Activated CD4-positive, alpha-beta T cell treated with anti-CD3 and anti-CD28 coated beads, Interleukin-2, amount 10 ng/mL, durations not matched to agents 24 days and 14 days (primary cell): ENCODE measurements at places on chromosomes 4 and X. TPM values are rescaled to one million over a fixed set of nuclear protein-coding genes. Genes with fewer than 3 reads are reported as not detected.
A peak's percentile ranks its signal among the peaks of the same experiment; 100 is the strongest.

Gene COX7B2
- total RNA-seq = not detected in 2 replicates

Gene PPP2R2C
- not detected in 2 replicates for total RNA-seq

Gene SPATA18
- total RNA-seq = 0.07 TPM in 1 of 2 replicates, not detected in the other

Gene KCNIP4
- not detected in 2 replicates for total RNA-seq

Gene SPARCL1
- not detected in 2 replicates for total RNA-seq

Gene HS6ST2
- 0.78 and 1.2 TPM in 2 replicates for total RNA-seq

Gene IL2
- total RNA-seq = 965 and 976 TPM in 2 replicates

Gene SPACA5
- total RNA-seq = not detected in 2 replicates

Gene HPGD
- total RNA-seq = 1.1 and 1.4 TPM in 2 replicates

Gene TCEAL6
- not detected in 2 replicates for total RNA-seq

Gene C1GALT1C1
- total RNA-seq = 21.1 and 21.7 TPM in 2 replicates

- DNase-seq = peak; percentile 83
- peaks cover 16% of the 10 kb centered on the region for H3K36me3 ChIP-seq
- H3K4me1 ChIP-seq = peaks cover 25% of the 10 kb centered on the region
- peak overlapping the region; percentile 99 for H3K27ac ChIP-seq
Measured at GRCh38 chrX:56812515-56813105, 83.6 kb downstream of the NBDY start.

DNA sequence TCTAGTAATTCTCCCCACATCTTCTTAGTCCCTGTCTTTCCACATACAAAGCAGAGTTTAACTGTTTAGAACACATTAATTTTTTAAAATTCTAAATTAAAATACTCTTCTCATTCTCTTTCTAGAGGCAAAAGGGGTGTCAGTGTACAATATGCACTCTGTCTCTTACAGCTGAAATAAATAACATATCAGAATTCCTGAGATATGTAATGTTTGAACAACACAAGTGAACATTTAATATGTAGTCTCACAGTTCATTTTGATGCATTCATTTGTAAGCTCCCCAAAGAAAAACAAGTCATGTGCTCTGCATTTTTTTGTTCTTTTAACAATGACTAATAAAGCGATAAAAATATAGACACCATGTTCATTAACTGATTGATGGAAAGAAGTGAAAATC, 19.7 kb upstream of the SULT1B1 start:
- H3K4me1 ChIP-seq = no peaks in the 10 kb centered on the region
- DNase-seq = no peak
- no peak overlapping the region for H3K4me3 ChIP-seq

DNA sequence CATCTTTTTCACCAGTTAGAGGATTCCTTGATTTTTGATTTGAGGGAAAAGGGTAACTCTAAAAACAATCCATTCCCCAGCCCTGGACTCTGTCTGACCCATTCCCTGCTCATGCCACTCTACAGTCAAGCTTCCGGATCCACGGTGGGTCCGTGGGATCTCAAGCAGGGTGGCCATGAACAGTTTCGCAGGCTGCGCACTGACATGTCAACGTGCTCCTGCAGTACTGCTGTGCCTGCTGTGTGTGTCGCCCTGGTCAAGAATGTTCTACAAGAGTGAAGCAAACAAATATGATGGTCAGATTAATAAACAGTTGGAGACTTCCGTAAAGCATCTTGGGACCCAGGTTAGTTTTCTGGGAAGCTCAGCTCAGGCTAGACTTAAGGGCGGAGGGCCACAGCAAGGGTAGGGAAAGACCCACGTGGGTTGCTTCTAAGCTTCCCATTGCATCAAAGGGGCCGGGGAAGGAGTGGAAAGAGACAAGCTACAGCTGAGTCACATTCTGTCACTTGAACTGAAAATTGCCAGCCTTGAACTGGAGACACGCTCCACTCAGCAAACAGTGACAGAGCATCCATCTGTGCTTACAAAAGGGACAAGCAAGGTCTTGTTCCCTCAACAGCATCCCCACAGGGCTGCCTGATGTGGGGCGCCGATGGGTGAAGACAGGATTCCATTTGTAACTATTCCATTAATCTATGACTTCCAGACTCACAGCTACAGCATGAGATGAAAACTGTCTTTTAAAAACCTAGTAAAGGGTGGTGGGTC, 81.8 kb downstream of the MTMR1 start:
- H3K27ac ChIP-seq = no peak overlapping the region
- H3K27me3 ChIP-seq = no peaks in the 10 kb centered on the region
- H3K4me1 ChIP-seq = no peaks in the 10 kb centered on the region

DNA sequence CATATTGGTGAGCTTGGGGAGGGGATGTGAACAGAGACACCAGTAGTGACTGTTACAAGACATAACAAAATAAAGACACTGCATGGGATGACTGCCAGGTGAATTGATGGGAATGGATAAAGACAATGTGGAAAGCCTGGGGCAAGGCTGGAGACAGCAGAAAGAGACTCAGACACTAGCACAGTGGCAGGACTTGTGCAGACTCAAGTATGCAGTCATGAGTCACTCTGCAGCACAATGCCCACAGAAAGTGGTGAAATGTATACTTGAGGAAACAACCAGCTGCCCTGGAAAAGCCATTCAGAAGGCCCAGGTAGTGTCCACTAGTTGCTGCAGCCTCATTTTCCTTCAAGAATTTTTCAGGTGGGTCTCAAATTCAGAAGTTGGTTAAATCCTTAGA, 452.3 kb downstream of the MID1IP1 start:
- peaks cover 31% of the 10 kb centered on the region for H3K4me1 ChIP-seq
- no peaks in the 10 kb centered on the region for H3K27me3 ChIP-seq
- peaks cover 13% of the 10 kb centered on the region for H3K36me3 ChIP-seq
- peak overlapping the region; percentile 56 for H3K27ac ChIP-seq

DNA sequence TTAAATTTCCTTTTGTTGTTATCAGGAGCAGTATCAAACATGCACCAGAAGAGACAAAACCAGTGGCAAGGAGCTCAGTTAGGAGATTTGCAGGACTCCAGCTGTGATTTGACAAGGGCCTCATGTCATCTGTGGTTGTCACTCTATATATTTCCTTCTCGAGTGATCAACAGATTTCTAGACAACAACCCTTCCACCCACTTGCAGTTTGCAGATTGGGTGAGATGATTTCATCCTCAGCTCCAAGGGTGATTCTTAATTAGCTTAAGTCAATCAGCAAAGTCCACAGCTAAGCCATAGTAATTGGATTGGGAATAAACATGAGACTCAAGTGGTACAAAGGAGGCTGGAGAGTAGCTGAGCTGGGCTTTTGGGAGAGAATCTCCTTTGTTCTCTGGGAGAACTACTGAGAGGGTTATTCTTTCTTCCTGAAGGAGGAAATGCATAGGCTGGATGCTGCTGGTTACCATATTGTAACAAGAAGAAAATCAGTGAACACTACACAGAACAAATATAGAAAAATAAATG, 192.8 kb downstream of the PPARGC1A start:
- H3K4me1 ChIP-seq = no peaks in the 10 kb centered on the region
- H3K36me3 ChIP-seq = no peaks in the 10 kb centered on the region
- no peak overlapping the region for H3K4me3 ChIP-seq
- no peak for DNase-seq

DNA sequence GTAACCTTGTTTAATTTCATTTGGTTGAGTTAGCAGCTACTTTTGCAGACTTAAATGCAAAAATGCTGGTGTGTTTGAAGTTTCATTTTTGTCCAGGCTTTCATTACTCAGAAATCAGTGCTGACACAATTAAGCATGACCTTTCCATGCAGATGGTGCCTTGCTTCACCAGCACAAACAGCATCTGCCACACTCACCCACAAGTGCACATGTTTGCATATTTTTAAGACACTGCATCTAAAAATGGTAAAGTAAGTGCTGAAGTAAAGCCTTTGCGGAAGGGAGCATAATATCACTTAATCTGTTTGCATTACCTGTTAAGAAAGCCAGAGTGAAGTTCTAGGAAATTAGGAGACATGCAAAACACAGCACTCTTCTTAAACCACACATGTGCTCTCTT, 7.3 kb upstream of the DAPP1 start:
- no peaks in the 10 kb centered on the region for H3K36me3 ChIP-seq
- H3K4me3 ChIP-seq = no peak overlapping the region
- DNase-seq = no peak
- H3K4me1 ChIP-seq = peaks cover 20% of the 10 kb centered on the region

DNA sequence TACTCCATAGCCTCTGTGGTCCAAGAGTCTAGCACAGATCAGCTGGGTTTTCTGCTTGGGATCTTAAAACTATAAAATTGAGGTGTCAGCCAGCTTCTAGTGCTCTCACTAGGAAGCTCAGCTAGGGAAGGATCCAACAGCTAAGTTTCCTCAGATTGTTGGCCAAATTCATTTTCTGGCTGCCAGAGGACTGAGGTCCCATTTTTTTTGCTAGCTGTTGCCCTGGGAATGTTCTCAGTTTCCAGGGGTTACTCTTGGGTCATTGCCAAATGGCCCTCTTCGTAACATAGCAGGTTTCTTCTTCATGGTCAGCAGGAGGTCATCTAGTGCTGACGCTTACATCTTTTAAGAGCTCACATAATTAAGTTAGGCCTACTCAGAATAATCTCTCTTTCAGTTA, 2178.2 kb downstream of the ARAP2 start:
- no peak overlapping the region for H3K27ac ChIP-seq
- H3K4me1 ChIP-seq = no peaks in the 10 kb centered on the region
- no peaks in the 10 kb centered on the region for H3K27me3 ChIP-seq
- no peaks in the 10 kb centered on the region for H3K36me3 ChIP-seq
- DNase-seq = no peak

- H3K27ac ChIP-seq = no peak overlapping the region
- no peaks in the 10 kb centered on the region for H3K36me3 ChIP-seq
- no peak overlapping the region for H3K4me3 ChIP-seq
- no peak for DNase-seq
- no peaks in the 10 kb centered on the region for H3K27me3 ChIP-seq
Measured at GRCh38 chr4:141524116-141524515, 112.3 kb upstream of the IL15 start.

- no peaks in the 10 kb centered on the region for H3K4me1 ChIP-seq
- H3K4me3 ChIP-seq = no peak overlapping the region
- H3K27me3 ChIP-seq = no peaks in the 10 kb centered on the region
- no peak overlapping the region for H3K27ac ChIP-seq
- H3K36me3 ChIP-seq = no peaks in the 10 kb centered on the region
Measured at GRCh38 chr4:84317513-84317912, 181.6 kb downstream of the NKX6-1 start.

- peak overlapping the region; percentile 70 for H3K27ac ChIP-seq
- peaks cover 12% of the 10 kb centered on the region for H3K4me1 ChIP-seq
- H3K36me3 ChIP-seq = no peaks in the 10 kb centered on the region
- H3K27me3 ChIP-seq = no peaks in the 10 kb centered on the region
Measured at GRCh38 chrX:9440116-9440844, 24.6 kb upstream of the TBL1X start.

GRCh38 chr4:138562544-138562991, 320.4 kb upstream of the SLC7A11 start:
- H3K36me3 ChIP-seq = no peaks in the 10 kb centered on the region
- H3K4me3 ChIP-seq = no peak overlapping the region
- DNase-seq = no peak
- no peaks in the 10 kb centered on the region for H3K4me1 ChIP-seq
- no peaks in the 10 kb centered on the region for H3K27me3 ChIP-seq

DNA sequence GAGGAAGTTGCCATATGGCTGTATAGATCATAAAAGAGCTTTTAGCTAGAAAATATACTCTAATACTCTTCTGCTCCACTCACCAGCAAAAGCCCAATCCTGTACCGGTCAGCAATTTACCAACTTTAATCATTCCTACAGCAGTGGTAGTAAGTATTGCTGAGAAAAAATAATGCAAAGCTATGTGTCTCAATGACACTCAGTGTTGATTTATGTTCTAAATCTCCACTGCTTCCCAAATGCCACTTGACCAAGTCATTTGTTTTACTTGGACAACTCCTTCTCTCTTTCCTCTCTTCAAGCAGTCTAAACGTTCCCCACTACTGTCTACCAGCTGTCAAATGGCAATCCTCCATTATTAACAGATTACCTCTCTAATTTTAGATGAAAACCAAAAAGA, 201.8 kb upstream of the GK2 start:
- H3K4me1 ChIP-seq = no peaks in the 10 kb centered on the region
- no peak overlapping the region for H3K27ac ChIP-seq
- DNase-seq = no peak
- H3K4me3 ChIP-seq = no peak overlapping the region

GRCh38 chr4:907103-907400, 25.1 kb downstream of the GAK start:
- no peaks in the 10 kb centered on the region for H3K27me3 ChIP-seq
- H3K36me3 ChIP-seq = peaks cover 49% of the 10 kb centered on the region
- no peak overlapping the region for H3K4me3 ChIP-seq

- no peak overlapping the region for H3K4me3 ChIP-seq
- peaks cover 2% of the 10 kb centered on the region for H3K27me3 ChIP-seq
- DNase-seq = no peak
- H3K36me3 ChIP-seq = peaks cover 2% of the 10 kb centered on the region
- H3K27ac ChIP-seq = no peak overlapping the region
Measured at GRCh38 chr4:2062808-2063524, 3.8 kb downstream of the NAT8L start.

DNA sequence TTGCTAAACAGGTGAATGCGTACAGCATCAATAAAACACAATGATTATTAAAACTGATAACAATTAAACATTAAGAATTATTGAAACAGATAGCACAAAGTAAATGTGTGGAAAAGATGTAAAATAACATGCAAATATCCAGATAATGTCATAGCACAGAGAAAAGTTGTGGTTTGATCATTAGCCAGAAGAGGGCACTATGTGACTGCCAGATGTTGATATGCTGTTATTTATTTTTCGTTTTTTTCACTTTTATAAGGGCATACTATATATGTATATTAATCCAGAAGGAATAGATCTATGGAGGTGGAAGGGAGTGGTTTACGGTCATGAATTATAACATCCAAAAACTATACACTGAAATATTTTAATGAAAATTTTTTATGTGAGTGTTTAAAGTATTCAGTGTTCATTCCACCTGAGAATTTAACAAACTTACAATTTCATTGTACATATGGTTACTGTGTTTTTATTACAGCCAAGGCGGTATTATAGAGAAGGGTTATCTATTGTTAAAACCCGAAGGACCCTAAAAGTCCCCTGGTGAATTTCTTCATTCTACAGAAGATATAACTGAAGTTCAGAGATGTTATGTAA, 211.9 kb upstream of the UGT8 start:
- H3K36me3 ChIP-seq = no peaks in the 10 kb centered on the region
- H3K27me3 ChIP-seq = no peaks in the 10 kb centered on the region

GRCh38 chr4:13567125-13567524, 22.8 kb upstream of the NKX3-2 start:
- no peaks in the 10 kb centered on the region for H3K4me1 ChIP-seq
- DNase-seq = no peak
- no peak overlapping the region for H3K27ac ChIP-seq
- no peak overlapping the region for H3K4me3 ChIP-seq

DNA sequence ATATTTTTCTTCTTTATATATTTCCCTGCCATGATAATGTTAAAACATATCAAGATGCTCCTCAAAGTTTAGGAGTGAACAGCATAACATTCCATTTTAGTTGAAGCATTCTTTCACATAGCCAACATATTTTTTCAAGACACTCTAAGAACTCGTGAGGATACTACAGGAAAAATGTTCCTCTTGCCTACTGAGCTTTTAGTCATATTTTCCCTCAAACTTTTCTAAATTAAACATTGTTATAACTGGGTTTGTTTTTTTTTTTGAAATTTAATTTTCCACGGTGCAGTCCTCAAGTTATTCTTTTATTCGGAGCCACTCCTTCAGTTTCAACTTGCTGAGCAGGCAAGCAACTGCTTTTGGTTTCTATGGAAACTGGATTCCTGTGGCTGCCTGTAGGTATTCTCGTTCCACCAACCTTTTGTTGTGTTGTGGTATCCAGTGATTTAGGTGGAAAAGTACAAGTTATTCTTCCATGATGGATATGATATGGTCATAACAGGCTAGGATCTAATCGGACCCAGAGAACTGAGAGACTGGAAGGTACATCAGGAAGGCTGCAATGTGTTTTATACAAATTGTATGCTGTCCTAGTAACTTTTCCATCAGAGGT, 248.0 kb downstream of the TRIML1 start:
- H3K4me1 ChIP-seq = no peaks in the 10 kb centered on the region
- H3K4me3 ChIP-seq = no peak overlapping the region
- H3K27me3 ChIP-seq = no peaks in the 10 kb centered on the region
- H3K36me3 ChIP-seq = no peaks in the 10 kb centered on the region
